ENCODE measurements at places on chromosomes 3 and 15. TPM values are rescaled to one million over a fixed set of nuclear protein-coding genes. Genes with fewer than 3 reads are reported as not detected.

Gene C2CD4A
- under 0.01 TPM for total RNA-seq

Gene GP5
- 0.35 TPM for total RNA-seq

DNA sequence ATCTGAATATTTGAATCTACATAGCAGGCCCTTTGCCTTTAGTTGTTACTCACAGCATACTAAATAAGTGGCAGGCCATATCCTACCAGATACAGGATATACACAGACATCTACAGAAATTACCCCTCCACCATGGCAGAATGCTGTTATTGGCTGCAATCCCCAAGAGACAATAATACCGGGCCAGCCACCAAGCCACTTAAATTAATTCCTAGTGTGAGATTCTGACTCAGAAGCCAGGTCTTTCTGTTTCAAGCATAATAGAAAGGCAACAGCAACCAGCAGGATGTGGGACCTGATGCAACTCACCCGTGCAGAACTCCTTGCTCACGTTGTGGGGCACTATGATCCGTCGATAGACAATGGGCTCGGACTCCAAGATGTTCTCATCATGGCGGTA lies 39.8 kb downstream of the CLK3 start:
- DNase-seq: no peak
- H3K27ac ChIP-seq: no peak overlapping the region
- peaks cover 26% of the 10 kb centered on the region for H3K4me1 ChIP-seq
- peaks cover 11% of the 10 kb centered on the region for H3K36me3 ChIP-seq

GRCh38 chr3:177530908-177531307 lies 333.6 kb upstream of the TBL1XR1 start:
- H3K27me3 ChIP-seq: no peaks in the 10 kb centered on the region
- peaks cover 25% of the 10 kb centered on the region for H3K4me1 ChIP-seq
- H3K27ac ChIP-seq: peak overlapping the region; percentile 23
- H3K4me3 ChIP-seq: no peak overlapping the region
- peak; percentile 78 for DNase-seq
- no peaks in the 10 kb centered on the region for H3K36me3 ChIP-seq

GRCh38 chr15:74788683-74789151 lies 6.8 kb downstream of the CSK start:
- H3K27ac ChIP-seq: peak overlapping the region; percentile 43
- no peaks in the 10 kb centered on the region for H3K27me3 ChIP-seq
- no peak overlapping the region for H3K4me3 ChIP-seq
- no peak for DNase-seq

- peak; percentile 5 for DNase-seq
- H3K27ac ChIP-seq: no peak overlapping the region
- no peaks in the 10 kb centered on the region for H3K36me3 ChIP-seq
- no peaks in the 10 kb centered on the region for H3K4me1 ChIP-seq
Observed at GRCh38 chr3:187498211-187498724, 130.1 kb downstream of the RTP4 start.

DNA sequence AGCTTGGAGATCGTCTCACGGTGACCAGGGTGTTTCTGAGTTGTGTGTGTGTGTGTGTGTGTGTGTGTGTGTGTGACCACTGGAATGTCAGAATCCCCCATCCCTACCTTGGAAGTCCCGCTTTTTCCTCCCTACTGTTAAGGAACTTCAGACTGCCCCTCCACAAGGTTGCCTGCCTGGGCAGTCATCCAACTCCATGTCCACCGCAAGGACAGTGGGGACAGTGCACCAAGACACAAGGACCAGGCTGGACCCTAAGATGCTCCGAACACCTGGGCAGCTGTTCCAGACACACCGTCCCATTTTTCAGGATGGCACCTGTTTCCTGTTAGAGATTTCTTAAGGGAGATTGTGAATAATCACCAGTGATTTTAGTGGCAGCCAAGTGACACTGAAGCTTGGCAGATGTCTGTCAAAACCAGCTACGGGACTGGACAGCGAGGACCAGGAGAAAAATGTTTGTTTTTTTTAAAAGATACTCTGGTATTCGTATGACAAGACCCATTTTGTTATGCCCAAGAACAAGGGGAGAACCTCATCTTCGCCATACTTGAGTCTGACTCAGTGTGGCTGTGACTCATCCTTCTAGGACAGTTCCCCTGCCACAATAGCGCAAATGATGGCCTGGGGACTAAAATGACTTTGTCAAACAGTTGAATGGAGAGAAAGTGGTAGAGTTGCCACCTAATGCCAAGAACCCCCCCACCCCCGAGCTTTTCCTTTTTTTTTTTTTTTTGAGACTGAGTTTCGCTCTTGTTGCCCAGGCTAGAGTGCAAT lies 15.5 kb downstream of the PAQR9 start:
- no peak overlapping the region for H3K4me3 ChIP-seq
- H3K36me3 ChIP-seq: no peaks in the 10 kb centered on the region
- peaks cover 30% of the 10 kb centered on the region for H3K27me3 ChIP-seq
- DNase-seq: no peak

GRCh38 chr15:76330080-76330680 lies 6.4 kb upstream of the ISL2 start:
- peaks cover 68% of the 10 kb centered on the region for H3K27me3 ChIP-seq
- no peak overlapping the region for H3K4me3 ChIP-seq
- no peak for DNase-seq
- H3K4me1 ChIP-seq: peaks cover 4% of the 10 kb centered on the region
- no peak overlapping the region for H3K27ac ChIP-seq

- no peaks in the 10 kb centered on the region for H3K27me3 ChIP-seq
- H3K4me3 ChIP-seq: no peak overlapping the region
- H3K27ac ChIP-seq: no peak overlapping the region
- H3K36me3 ChIP-seq: no peaks in the 10 kb centered on the region
- DNase-seq: no peak
- no peaks in the 10 kb centered on the region for H3K4me1 ChIP-seq
Observed at GRCh38 chr3:131218196-131218595, 163.4 kb upstream of the NUDT16 start.

- H3K4me1 ChIP-seq: peaks cover 48% of the 10 kb centered on the region
- no peaks in the 10 kb centered on the region for H3K27me3 ChIP-seq
- no peak overlapping the region for H3K27ac ChIP-seq
- no peak for DNase-seq
- H3K36me3 ChIP-seq: peaks cover under 1% of the 10 kb centered on the region
Observed at GRCh38 chr3:58071480-58071971, 63.3 kb downstream of the FLNB start.
